ENCODE measurements at places on chromosomes 2 and 18.

DNA sequence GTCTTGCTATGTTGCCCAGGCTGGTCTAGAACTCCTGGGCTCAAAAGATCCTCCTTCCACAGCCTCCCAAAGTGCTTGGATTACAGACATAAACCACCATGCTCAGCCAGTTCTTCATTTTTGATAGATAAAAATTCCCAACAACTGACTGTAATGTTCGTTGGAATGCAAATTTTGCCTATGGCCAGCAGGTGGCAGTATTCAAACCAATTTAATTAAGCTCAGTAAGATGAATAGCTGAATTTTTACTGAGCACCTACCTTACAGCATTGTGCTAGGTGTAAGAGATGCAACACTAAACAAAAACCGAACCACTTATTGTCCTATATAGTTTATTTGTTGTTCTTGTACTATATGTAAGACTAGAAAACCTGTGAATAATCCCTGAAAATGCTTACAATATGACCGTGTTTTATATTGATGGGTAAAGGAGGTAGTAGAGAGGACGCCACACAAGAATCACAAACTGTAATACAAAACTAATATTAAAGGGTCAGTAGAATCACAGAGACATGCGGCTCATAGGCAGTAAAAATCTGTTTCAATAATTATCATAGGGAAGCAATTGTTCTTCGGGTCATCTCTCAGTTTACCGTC is 8.2 kb upstream of the TMEM182 start:
- no peak for DNase-seq

- DNase-seq: no peak
Measured at GRCh38 chr2:12883906-12884305, 167.2 kb downstream of the TRIB2 start.

DNA sequence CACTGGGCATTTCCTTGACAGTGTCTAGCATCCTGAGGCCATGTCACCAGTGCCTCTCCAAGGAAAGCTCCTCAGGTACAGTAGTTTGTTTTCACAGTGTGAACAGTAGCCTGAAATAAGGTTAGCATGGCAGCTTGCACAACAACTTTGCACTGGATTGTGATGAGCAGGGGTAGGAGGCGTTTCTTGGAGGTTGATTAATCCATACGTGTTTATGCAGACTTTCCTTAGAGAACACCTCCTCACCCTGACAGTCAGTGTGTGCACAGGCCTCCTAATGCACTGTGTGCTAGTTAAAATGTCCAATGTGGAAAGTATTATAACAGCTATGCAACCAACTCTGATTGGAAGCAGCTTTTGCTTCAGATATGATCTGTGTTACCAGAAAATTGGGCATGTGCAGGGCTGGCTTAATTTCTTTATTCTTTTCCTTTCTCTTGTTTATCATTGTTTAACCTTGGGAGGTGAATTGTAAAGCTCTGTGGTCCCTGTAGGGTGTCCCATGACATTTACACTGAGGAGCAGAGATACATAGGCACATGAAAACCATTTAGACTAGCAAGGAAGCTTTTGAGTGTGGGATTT is 77.2 kb upstream of the LDAH start:
- no peak for DNase-seq

GRCh38 chr2:177048981-177049380 is 163.6 kb upstream of the HNRNPA3 start:
- DNase-seq: no peak

DNA sequence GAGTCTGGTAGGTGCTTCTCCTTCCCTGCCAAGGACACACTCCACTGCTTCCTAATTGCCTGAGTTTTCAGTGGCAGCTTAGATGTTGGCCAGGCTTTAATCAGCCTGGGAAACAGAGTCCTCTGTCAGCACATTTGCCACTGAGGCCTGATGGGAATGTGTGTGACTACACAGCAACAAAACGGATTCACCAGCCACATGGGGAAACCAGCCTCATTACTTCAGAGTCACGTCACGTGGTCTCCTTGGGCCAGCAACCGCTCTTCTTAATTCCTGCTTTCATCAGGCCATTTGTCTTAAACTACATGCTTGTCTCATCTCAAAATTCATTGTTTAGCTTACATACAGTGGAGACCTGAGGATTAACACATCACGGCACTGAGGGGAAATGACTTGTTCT is 93.9 kb upstream of the LTBP1 start:
- DNase-seq: no peak

- DNase-seq: no peak
Measured at GRCh38 chr2:62724106-62724505, 18.6 kb downstream of the EHBP1 start.
